ENCODE measurements at places on chromosomes 12 and 14.

DNA sequence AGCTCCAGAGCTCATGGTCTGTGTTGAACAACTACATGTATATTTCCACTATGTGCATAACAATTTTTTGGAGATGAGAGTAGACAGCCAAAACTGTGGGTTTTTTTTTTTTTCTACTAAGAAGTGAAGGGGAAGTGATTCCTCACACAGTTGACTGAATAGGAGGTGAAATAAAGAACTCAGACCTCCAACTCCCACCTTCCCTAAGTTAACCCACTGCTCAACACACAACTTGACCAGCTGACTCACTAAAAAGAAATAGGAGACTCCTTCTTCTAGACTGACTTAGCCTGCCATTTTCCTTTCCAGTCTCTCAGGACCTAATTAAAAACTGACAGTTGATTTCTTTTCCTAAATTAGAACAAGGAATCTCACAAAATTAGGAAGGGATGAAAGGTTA, 1.7 kb downstream of the M6PR start:
- peak; percentile 6 for DNase-seq

- DNase-seq, result no peak
Measured at GRCh38 chr12:55862286-55862685, 19.6 kb upstream of the MMP19 start.

DNA sequence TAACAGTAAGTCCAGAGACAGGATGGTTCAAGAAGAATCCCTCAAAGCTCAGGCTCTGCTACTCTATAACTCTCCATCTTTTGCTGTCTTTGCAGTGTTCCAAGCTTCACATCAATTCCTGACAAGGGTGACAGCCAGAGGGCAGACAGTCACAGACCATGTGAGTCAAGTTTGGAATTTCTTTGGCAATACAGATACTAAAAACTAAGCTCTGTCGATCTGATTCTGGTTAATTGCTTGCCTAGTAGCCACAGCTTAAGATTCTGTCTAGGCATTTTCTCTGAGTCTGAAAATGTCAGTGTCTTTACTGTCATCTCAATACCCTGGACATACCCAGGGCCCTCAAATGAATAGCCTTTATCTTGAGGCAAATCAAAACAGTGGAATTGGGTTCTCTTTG, 153.7 kb downstream of the CEP128 start:
- DNase-seq, result no peak

DNA sequence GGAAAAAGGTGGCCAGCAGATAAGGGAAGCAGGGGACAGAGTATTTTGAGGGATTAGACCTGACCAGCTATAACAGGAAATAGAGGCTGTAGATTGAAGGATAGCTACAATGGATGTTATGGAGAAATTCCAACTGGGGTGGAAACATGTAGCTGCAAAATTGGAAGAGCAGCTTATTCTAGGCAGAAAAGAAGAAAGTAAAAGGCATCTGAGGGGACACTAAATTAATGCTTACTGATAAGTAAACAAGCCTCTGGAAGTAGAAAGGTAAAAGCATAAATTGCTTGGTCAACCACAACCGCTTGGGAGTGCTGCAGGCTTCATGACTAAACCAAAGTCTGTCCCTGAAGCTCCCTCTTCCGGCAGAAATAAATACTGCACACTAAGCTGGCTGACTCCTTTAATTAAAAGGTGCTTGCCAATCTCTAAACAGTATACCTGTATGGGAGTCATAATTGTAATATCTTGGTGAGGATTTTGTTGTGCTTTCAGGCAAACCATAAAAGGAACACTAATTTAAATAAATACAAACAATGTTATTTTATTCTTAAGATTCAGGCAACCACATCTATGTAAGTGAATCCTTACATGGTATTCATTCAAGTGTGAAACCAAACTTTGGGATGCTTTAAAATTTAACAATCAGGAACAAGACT, 7.7 kb downstream of the UBC start:
- DNase-seq, result peak; percentile 95

DNA sequence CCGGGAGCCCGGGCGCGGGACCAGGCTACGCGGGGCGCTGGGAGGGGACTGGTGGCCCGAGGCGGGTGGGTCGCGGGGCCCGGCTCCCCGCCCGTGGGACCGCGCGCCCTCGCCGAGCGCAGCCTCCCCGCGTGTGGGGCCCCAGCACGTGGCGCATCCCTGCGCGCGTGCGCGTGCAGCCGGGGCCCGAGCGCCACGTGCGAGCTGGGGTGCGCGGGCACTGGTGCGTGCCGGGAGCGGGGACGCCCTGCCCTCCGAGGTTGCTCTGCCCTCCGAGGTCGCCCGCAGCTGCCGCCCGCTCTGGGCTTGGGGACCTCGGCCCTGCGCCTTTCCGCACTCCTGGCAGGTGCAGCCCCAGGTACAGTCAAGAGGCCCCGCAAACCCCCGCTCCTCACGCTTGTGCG, 365 bp upstream of the CCDC88C start:
- DNase-seq, result peak; percentile 86

GRCh38 chr12:59093073-59093772, 172.9 kb upstream of the LRIG3 start:
- DNase-seq, result no peak

GRCh38 chr12:24127919-24128721, 178.7 kb upstream of the SOX5 start:
- no peak for DNase-seq

DNA sequence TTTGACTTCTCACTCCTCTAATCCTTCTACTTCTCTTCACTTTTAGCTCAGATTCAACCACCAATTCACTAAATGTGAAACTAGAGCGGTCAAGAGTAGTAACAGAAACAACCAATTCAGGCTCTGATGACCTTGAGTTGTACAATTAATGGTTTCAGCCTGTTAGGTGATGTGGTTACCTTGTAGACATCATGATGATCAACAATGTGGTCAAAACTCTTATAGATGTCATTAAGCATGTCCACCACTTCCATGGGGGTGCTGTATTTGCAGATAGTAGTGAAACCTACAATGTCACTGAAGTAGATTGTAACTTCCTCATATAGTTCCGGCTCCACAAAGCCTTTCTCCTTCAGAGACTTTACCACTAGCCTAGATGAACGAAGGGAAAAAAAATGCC, 54.1 kb upstream of the PLBD1 start:
- DNase-seq, result peak; percentile 60

DNA sequence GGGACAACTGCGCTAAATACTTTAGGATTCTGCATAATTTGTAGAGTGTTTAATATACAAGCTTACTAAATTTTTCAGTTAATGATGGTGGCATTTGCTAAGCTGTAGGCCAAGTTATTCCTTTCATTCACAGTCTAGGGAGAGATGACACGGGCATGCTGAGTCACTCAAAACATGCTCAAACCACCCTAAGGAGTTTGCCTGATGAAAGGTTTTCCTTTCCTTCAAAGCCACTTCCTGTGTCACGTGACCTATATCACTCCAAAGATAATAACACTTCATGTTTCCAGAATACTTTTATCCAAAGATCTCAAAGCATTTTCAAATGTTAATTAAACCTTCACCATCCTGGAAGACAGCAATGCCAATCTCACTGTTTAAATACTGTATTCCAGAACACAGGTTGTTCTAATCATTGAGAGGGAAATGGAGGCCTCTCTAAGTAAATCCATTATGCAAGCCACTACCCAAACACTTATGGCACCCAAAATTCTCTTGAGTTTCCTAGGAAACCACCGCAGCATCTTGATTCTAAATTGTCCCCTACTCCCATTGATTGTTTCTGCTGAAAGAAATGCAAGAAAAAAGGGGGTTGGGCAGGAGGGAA, 207.0 kb upstream of the CDKN3 start:
- no peak for DNase-seq

GRCh38 chr12:14768823-14769405, 34.4 kb downstream of the WBP11 start:
- no peak for DNase-seq
